Peyer's patch (tissue), 4 donors: ENCODE measurements at places on chromosomes 7 and 10. TPM values are rescaled to one million over a fixed set of nuclear protein-coding genes. Genes with fewer than 3 reads are reported as not detected.

GRCh38 chr7:130947792-130948580, 214.0 kb upstream of the KLF14 start:
- DNase-seq = no peak

DNA sequence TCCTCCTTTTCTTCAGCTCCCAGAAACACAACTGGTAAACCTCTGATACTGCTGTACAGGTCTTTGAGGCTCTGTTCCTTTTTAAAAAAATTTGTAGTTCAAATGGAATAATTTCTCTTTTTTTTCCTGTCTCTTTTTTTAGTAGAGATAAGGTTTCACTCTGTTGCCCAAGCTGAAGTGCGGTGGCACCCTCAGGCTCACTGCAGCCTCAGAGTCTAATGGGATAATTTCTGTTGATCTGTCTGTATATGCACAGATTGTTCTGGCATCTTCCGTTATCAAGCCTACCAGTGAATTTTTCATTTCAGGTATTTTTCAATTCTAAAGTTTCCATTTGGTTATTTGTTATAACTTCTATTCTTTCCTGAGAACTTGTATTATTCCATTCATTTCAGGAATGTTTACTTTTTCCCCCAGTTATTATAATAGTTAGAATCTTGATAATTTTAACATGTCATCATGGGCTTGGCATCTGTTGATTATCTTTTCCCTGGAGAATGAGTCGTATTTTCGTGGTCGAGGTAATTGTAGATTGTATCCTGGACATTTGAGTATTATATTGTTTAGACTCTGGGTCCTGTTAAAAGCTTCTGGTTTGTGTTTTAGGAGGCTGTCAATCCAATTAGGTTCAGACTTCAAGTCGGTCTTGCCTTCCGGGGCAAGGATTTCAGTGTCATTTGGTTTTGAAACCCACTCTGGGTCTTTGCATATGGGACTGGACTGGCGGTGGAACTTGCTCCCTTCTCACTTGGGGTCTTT, 24.5 kb downstream of the CRCP start:
- no peak for DNase-seq

GRCh38 chr10:76881477-76882220, 756.0 kb downstream of the KCNMA1 start:
- DNase-seq = no peak

DNA sequence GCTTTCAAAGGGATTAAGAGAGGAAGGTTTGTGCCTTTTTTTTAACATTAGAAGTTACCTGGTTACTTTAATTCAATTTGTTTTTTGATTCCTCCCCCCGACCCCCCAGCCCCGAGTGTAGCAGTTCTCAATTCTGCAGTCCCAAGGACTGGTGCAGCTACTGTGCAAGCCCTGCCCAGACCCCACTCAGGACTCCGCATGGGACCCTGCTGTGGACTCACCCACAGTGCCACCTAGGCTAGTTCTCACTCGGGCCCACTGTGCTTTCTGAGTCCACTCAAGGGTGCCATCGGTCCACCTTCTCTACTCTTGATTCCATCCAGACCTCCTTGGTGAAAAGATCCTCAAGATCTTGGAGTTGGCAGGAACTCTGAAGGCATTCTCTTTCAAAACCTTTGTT, 77.4 kb downstream of the VOPP1 start:
- DNase-seq = peak; percentile 34

GRCh38 chr7:73454424-73454823, 20.8 kb downstream of the FZD9 start:
- DNase-seq = no peak

GRCh38 chr10:69640196-69640980, 10.3 kb downstream of the FAM241B start:
- no peak for DNase-seq

DNA sequence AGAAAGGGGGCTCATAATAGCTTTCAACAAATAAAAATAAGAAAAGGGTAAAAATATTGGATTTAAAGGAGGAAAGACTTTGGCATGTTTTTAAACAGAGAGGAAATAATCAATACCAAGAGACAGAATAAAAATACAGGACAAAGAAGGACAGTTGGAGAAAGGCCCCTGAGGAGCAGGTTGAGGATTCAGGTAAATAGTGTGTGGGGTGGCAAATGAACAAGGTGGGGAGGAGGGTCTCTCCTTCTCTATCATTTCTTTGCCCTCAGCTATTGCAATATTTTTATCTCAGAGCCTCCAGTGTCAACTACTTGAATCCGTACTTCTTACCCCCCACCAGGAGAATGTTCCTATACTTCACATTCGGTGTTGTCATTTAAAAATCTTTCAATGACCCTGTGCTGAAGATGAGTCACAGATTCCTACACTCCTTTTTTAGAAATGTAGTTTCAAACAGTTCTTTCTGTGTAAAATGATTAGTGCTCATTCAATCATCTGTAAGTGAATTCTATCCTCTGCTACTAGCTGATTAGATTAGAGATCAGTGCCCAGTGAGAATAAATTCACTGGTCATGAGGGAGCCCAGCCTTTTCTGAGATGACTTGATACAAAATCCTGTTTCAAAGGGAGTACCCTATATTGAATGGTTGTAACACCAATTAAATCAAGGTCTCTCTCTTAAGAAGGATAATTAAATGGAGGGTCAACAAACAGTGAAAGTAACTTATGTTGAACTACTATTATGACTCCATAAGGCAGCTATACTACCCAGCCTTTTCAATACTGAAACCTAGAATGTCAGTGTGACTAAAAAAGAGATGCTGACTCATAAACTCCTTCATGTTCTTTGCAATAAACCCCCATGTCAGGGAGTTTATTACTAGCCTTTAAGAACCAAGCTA, 50.4 kb upstream of the WNT16 start:
- DNase-seq = no peak

DNA sequence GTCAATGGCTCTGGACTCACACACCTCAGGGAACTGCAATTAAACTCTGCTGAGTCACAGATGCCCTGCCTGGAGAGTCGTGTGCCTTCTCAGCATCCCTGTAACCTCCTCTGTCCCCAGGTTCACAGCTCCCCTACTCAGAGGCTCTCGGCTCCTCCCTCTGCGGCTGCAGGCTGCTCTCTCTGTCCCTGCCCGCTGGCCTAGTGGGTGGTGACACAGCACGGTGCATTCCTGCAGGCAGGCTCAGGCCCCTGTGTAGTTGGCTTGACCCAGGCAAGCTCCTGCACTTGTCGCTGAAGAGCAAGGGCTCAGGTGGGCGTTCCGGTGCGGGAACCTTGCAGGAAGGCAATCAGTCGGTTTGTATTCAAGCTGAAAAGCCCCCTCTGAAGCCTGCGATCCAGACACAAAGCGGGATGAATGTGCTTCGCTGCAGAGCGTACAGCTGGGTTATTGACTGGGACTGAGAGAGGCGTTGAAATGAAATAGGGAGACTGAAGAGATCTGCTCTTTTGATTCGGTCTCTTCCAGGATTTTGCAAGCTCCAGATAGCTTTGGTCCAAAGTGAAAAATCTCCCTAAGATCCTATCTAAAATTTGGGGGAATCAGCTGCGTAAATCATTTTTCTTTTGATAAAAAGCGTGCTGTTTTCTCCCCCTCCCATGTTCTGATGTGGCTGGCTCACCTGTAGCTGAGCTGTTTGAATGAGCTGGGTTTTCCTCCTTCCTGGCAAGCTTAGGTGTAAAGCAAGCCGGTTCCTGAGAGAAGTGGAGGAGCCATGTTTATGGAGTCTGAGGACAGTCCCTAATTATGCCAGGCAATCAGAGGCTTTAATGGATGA, 208.7 kb upstream of the PHYHIPL start:
- DNase-seq = peak; percentile 78

GRCh38 chr10:98394851-98395440, 20.0 kb downstream of the PYROXD2 start:
- no peak for DNase-seq

- no peak for DNase-seq
Measured at GRCh38 chr7:84705706-84706105, 481.1 kb downstream of the SEMA3D start.

DNA sequence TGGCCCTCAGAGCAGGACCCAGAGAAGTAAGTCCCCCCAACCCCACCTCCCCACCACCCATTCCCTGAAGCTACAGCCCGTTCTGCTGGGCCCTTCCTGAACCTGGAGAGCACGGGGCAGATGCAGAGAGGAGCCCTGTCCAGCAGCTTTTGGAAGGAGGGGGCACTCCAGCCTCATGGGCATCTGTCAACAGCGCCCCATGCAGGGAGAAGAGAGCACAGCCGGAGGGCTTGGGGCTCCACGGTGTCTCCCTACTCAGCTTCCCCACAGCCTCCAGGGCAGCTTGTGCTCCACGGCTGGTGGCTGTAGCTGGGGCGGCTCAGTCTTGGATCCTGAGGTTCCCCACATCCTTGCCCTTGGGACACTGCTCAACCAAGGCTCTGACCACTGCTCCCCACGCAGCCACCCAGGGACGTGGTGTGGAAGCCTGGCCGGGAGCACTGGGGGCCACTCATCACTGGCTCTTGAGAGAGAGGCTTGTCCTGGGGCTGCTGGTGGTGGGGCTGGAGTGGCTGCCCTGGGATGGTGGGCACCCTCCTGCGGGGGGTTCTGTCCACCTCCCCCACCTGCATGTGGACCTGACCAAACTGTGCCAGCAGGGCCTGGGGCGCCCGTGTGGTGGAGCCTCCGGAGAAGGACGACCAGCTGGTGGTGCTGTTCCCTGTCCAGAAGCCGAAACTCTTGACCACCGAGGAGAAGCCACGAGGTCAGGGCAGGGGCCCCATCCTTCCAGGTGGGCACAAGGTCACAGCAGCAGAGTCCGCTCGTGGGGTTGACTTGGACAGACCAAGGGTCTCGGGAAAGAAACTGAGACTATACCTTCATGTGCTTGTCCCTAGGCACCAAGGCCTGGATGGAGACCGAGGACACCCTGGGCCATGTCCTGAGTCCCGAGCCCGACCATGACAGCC, 4.5 kb downstream of the PRAP1 start:
- no peak for DNase-seq

DNA sequence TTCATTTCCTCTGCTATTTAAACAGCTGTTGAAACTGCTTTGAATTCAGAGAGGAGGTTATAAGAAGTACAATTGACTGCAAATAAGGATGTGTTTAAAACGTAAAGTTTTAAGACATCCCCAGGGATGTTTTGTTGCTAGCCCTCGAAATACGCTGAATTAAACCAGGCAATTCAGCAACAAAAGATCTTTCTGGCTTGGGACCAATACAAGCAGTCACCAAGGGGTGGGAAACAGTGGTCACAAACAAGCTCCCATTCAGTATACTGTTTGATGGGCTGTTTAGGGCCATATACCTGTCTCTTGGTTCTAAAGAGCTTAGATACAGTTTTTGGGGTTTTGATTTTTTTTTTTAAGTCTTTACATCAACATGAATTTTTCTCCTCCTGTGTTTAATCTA, 446.3 kb upstream of the POT1 start:
- no peak for DNase-seq

DNA sequence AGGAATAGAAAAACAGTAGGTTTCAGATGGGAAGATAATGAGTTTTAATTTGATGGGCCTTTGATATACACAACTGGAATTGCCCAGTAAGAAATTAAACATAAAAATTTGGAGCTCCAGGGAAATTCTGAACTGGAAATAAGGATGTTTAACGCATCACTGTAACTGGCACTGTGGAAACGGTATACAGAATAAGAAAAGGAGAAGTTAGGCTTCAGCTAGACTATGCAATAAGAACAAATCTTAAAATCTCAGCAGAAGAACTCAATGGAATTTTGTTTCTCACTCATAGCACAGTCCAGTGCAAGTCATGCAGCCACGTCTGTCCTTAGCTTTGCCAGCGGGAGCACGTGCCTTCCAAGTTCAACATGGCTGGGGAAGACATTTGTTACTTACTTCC, 52.9 kb upstream of the FGL2 start:
- DNase-seq = no peak

GRCh38 chr10:44389150-44389549, 4.3 kb upstream of the CXCL12 start:
- no peak for DNase-seq

- DNase-seq = peak; percentile 90
Measured at GRCh38 chr10:71383972-71384687, 12.6 kb upstream of the CDH23 start.

DNA sequence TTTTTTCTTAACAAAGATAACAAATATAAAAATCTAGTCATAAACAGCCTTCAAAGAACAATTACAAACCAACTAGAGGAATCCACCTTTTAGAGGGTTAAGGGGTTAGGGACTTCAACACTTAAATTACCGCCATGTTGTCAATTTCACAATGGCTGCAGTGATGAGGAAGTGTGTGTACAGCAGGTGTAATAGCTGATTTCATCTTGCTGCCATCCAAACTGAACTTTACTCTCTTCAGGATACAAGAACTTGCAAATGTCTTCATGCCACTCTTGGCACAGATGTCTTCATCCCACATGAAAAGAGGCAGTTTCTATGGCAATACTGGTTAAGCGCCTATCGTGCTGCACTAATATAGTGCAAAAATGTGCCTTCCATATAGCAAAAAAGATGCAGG, 401.0 kb downstream of the PHF14 start:
- no peak for DNase-seq

- DNase-seq = no peak
Measured at GRCh38 chr7:157097056-157097329, 41.7 kb upstream of the UBE3C start.

DNA sequence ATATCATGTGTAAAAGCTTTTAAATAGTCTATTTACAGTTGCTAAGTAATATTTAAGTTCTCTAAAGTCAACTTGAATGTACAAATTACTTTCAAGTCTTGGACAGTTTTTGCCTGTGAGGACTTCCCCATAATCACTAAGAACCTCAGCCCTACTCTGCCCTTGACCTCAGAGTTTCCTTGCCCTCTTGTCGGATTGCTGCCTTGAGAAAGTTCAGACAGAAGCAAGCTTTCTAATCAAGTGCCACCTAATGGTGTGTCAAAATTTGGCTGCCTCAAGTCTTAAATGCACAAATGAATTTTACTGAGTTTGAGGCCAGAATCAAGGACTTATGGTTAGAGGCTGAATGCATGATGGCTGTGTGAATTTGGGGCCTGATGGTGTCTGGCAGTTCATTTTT, 88.3 kb upstream of the KAT6B start:
- DNase-seq = no peak

GRCh38 chr10:48623009-48623408, 18.1 kb upstream of the ARHGAP22 start:
- DNase-seq = no peak

Gene DYNC1I1
- total RNA-seq = 1.9 TPM

Gene STOX1
- 19.8 TPM for total RNA-seq

Gene GNG11
- 2.9 TPM for total RNA-seq

Gene ELN
- 39.9 TPM for total RNA-seq

Gene PTF1A
- not detected for total RNA-seq

Gene WDFY4
- total RNA-seq = 1.5 TPM

Gene FAM25A
- not detected for total RNA-seq

Gene PILRA
- total RNA-seq = 5.8 TPM

Gene TBXAS1
- 35.5 TPM for total RNA-seq

Gene CREB3L2
- total RNA-seq = 20.6 TPM

Gene PRXL2A
- 42.5 TPM for total RNA-seq

Gene CALML5
- total RNA-seq = not detected

Gene SEMA3A
- 3.3 TPM for total RNA-seq

Gene CHST15
- total RNA-seq = 6.1 TPM

Gene OR2A42
- not detected for total RNA-seq

Gene AKR1C3
- total RNA-seq = 182 TPM

Gene FAM131B
- total RNA-seq = 0.83 TPM

Gene FGL2
- total RNA-seq = 23.3 TPM

Gene CRHR2
- not detected for total RNA-seq
